Esophagus squamous epithelium (tissue), 5 donors: ENCODE measurements at places on chromosomes 11 and 22. TPM values are rescaled to one million over a fixed set of nuclear protein-coding genes. Genes with fewer than 3 reads are reported as not detected.

UBQLN3 gene
- not detected for total RNA-seq

TBX10 gene
- not detected for total RNA-seq

ADAMTS15 gene
- total RNA-seq, result 0.11 TPM

HEPACAM gene
- not detected for total RNA-seq

ZP1 gene
- not detected for total RNA-seq

GRIA4 gene
- not detected for total RNA-seq

TRIM48 gene
- not detected for total RNA-seq

SLC6A5 gene
- total RNA-seq, result not detected

SLC22A8 gene
- not detected for total RNA-seq

LIF gene
- 0.08 TPM for total RNA-seq

GRCh38 chr11:63227521-63228107 is 15.8 kb downstream of the SLC22A25 start:
- no peak for DNase-seq

DNA sequence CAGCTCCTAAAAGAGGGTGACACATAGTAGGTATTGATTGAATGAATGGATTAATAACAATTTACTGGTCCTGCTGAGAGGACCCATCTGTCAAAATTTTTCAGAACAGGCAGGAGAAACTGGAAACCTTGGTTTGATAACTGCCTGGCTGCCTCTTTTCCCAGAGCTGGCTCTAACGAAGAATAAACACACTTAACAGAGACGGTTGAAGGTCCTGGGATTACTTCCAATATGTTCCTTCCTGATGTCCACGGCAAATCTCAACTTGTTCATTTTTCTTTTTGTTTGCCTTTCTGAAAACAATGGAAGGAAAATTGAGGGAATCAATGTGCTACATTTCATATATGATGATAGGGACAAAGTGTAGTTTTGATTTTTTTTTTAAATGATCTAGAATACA is 76.5 kb upstream of the SYT13 start:
- no peak for DNase-seq

- no peak for DNase-seq
Observed at GRCh38 chr22:49838771-49839717, 11.4 kb upstream of the BRD1 start.

DNA sequence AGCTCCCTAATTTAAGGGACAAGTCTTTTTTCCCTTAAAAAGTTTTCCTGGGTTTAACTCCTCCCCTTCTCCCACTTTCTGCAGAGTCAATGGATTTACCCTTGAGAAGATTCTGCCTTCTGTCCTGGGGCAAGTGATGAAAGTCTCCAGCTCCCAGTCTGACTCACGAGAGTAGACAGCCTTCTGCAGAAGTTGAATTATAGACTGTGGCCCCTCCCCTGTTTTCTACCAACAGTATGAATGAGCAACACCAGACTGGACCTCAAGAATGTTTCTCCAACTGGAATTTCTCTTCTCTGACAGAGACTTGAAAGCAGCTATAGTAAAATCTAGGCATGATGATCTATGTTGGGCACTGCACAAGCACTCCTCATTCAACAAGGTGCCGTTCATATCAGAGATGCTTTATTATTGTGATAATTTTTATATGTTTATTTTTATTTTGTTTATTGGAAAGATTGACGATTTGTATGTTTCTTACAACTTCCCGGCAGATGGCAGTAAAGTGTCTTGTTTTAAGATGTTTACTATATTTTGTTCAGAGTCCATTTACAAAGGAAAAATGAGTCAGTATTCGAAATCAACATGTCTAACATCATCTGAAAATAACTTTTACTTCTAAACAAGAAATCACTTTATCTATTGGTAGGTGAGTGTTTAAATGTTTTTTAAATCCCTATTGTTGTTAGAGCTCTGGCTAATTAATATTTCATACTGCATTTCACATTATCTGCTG is 56.6 kb downstream of the LMO2 start:
- DNase-seq, result no peak

- DNase-seq, result peak; percentile 24
Observed at GRCh38 chr11:122655527-122656072, at the start of gene UBASH3B. TSS of gene UBASH3B (plus strand) at chr11:122655722. CDS start at chr11:122656050, 328 bp downstream.

DNA sequence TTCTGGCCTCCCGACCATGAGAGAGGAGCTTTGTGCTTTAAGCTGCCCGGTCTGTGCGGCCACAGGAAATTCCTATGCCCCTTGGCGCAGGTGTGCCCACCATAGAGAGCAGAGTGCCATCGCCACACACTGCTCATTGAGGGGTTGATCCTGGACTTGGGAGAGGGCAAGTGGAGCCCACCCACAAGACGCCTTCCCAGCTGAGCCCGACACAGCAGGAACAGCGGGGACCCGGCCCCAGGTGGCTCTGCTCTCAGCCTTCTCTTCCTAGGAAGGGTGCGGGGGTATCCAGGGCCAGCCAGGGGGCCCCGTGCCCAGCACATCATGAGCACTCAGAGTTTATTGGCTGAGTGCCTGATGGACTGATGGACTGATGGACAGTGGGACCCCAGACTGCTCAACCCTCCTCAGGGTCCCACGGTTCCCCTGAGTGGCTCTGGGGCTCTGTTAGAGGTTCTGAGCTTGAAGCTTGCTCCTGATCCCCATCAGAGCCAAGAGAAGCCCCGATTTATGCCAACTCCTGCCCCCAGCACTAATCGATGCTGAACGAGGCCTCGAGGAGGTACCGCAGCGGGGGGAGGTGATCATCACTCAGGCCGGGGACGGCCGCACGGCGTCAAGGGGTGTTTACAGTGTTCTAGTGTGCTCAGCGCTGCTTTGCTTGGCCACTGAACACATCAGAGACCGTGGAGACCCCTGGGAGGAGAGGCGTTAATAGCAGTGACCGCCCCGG is 13.5 kb upstream of the MRGPRD start:
- DNase-seq, result no peak

DNA sequence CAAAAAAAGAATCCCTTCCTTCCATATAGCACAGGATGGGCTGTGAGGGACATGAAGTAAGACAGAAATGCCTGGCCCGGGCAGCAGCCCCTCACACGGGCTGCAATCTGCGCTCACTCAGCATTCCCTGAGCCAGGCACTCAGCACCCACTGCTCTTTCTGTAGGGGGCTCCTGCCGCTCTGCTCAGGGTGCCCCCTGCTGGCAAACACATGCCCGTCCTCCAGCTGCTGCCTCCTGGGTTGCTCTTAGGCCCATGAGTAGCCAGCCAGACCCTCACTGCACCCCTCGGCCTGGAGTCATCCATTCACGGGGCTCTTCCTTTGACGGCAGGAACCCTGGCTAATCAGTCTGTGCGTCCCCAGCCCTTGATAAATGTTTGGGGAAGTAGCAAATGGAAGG is 6.9 kb downstream of the MCAT start:
- DNase-seq, result no peak

- no peak for DNase-seq
Observed at GRCh38 chr11:2526808-2527381, 82.1 kb downstream of the KCNQ1 start.

- no peak for DNase-seq
Observed at GRCh38 chr22:19068784-19069271, 53.4 kb downstream of the DGCR2 start.

DNA sequence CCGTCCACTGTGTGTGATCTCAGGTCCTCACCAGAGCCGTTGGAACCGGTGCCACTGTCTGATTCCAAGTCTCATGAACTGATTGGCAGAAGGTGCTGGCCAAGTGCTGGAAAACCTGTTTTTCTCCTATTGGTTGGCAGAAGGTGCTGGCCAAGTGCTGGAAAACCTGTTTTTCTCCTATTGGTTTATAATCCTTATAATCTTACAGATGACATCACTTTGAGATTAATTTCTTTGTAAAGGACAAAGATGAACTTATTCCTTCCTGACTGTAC is 1106.3 kb downstream of the BRD1 start:
- no peak for DNase-seq

DNA sequence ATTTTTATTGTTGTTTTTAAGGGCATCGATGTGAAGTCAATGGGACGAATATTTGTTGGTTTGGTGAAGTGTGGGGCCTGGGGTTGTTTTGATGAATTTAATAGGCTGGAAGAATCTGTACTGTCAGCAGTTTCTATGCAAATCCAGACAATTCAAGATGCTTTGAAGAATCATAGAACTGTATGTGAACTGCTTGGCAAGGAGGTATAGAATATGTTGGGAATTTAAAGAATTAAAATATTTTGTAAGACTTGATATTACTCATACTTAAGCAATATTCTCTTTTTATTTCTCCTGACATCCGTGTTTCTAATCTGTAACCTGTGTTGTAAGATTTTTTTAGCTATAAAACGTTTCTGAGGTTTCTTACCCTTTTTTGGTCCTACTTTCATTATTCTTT is 61.6 kb downstream of the DYNC2H1 start:
- no peak for DNase-seq

GRCh38 chr11:12824281-12825041 is 150.2 kb downstream of the TEAD1 start:
- no peak for DNase-seq
